ENCODE measurements at places on chromosomes 4 and X.

DNA sequence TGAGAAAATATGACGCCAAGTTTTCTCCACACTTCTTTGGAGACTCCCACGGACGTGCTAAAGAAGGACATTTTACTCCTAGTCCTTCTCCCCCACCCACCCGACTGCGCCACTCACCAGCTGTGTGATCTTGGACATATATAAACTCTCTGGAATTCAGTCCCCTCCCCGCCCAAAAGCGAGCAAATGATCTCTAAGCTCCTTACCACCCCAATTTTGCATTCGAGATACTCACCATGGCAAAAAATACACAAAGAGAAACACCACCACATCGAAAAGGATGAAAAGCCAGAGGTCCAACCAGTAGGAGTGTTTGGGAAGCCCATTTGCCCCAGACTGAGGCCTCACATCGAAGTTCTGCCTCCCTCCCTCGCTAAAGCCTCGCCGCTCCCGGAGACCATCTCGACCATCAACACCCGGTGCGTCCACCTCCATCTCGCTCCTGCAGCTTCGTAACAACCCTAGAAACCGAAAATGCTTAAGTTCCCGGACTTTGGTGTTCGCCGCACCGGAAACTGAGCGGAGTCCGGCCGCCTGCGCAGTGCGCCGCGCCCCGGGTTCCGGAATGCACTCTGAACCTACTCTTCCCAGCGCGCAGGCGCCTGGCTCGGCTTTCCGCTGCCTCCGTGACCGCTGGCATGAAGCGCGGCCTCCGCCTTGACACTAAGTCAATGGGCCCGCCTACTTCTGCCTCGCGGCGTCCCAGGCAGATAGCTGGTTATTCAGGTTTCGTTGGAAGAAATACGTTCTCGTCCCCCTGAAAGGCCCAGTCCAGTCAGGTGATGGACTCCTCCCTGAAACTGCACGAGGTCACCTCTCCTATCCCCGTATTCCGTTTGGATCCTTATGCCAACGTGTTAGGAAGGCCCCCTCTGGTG, 21.6 kb downstream of the FABP2 start:
- DNase-seq, result peak; percentile 82

DNA sequence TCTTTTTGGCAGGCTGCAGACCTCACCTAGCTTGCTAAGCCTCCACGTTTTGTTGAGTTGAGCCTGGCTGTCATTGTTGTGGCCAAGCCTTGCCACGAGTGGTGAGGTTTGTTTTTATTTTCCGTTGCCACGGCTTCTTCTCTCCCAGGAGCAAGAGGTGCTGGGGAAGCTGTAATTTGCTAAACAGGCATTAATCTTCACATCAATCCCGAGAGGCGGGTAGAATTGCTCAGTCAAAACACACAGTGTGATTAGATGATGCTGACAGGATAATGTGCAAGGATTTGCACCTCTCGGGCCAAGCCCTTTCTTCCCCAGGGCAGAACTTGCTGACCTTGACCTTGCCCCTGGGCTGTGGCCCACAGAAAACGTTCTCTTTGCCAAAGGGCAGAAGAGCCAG, 72.2 kb upstream of the ATP6AP2 start:
- no peak for DNase-seq

DNA sequence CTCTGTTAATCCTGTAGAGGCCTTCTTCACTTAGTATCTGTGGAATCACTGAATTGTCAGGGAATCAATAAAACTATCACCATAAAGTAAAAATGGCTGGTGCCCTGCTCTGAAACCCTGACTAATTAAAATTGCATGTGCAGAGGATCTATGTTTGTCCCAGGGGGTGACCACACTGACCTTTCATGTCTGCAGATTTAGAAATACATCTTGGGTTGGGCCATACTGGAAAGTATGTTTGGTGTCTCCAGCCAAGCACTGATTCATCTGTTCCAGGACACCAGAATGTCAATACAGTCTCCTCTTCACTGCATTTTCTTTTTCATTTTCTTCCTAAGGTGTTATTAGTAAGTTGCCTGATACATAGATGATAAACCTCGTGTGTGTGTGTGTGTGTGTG, 490.9 kb upstream of the INTU start:
- no peak for DNase-seq

DNA sequence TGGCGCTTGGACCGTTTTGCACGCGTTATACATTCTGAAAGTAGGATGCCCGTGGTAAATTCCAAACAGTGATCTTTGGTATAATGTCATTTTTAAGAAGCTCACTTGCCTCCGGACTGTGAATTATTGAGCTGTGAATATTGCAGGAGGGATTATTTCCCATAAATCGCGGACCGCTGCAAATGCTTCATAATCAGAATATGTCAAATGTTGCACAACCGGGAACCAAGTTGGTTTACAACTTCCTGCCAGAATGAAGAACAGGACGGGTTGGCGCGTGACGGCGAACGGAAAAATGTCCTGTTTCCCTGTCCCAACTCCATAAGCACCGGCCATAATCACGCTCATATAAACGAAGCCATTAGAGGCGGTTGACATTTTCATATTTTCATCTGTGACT, 67.6 kb downstream of the SHOX start:
- DNase-seq, result no peak

DNA sequence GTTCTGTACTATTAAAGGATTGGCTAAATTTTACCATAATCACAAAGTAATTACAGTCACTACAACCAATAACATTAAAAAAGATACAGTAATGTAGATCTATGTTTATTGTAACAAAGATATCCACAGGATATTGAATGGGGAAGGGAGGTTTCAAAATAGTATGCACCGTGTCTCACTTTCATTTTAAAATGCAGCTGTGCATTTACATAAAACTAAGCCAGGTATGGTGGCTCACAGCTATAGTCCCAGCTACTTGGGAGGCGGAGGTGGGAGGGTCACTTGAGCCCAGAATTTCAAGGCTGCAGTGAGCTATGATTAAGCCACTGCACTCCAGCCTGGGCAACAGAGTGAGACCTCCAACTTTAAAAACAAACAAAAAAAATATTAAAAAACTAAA, 8.5 kb downstream of the SRP72 start:
- no peak for DNase-seq

GRCh38 chrX:136039968-136040367, 54.7 kb downstream of the SLC9A6 start:
- no peak for DNase-seq

DNA sequence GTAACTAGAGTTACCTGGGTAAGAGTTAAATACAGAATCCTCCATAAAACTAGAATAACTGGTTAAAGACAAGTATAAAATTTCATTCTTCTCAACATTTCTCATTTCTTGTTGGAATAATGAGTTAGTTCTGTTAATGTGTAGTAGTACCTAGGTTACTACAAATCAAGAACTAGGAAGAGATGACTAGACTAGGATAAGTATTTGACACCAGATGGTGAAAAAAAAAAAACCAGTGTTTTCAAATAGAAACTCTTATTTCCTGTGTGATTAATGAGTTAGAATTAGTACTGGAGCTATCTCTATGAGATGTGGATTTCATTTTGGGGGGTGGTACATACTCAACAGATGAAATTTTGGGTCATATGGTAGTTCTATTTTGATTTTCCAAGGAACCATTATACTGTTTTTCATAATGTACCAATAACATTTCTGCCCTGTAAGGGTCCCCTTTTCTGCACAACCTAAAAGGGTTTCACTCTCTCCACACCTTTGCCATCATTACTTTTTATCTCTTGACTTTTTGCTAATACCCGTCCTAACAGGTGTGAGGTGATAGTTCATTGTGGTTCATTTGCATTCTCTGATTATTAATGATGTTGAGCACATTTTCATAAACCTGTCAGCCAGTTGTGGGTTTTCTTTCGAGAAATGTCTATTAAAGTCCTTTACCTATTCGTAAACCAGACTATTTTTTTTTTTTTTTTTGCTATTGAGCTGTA, 1.7 kb upstream of the VCX start:
- DNase-seq, result no peak

GRCh38 chr4:152613841-152614721, 65.7 kb downstream of the TMEM154 start:
- DNase-seq, result no peak

Data from stimulated activated CD8-positive, alpha-beta memory T cell treated with anti-CD3 and anti-CD28 coated beads, Interleukin-4, amount 100 ng/mL, for 1 hour (primary cell).